ENCODE measurements at places on chromosomes 3 and 15.

- DNase-seq, result no peak
Observed at GRCh38 chr3:47645551-47645950, 66.9 kb upstream of the CSPG5 start.

- no peak for DNase-seq
Observed at GRCh38 chr3:125349556-125350165, 25.5 kb downstream of the ZNF148 start.

- no peak for DNase-seq
Observed at GRCh38 chr3:156518726-156519125, 36.2 kb downstream of the SSR3 start.

DNA sequence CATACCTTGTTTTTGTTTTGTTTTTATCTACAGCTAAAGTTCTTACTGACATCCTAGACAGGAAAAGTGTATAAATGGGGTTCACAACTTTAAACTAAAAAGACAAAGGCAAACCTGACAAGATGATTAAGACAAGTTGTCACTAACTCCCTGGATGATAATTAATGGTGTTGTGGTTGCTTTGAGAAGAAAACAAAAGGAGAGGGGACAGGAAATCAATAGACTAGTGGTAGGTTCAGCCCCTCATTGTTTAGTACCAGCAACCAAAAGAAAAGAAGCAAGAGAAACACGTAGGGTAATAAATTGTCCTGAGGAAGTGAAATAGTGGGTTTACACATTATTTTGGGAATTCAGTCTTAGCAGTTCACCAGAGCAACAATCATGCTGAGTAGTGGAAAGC lies 78.8 kb downstream of the BFSP2 start:
- no peak for DNase-seq

DNA sequence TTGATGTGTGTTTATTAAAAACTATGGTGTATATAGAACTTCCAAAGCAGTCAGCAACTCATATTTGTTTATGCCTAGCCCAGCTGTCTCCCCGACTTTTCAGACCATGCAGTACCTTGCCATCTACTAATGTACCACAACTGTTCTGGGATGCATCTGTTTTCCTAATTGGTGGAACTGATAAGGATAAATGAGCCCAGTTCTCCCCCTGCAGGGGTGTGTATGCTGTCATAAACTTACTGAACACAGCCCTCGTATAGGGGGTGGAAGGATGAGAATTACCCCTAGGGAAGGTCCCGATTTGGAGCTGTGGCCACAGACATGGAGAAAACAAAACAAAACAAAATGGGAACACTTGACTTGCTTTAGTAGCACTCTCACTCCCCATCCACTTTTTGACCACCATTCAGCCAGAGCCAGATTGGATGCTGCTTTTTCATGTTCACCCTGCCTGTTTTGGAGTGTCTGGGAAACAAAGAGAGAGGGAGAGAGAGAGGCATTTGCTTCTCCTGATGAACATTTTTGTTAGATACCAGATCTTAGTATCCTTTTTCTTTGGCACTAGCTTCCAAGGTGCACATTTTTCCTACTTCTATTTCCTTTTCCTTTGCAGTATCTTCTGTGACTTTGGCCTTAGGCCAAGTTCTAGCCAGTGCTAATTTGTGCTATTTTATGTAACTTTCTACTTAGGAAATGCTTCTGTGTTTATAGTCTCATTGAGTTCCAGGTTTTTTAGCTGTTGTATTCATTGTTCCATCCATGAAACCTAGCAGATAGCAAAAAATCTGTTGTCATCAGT lies 29.1 kb downstream of the CADM2 start:
- no peak for DNase-seq

DNA sequence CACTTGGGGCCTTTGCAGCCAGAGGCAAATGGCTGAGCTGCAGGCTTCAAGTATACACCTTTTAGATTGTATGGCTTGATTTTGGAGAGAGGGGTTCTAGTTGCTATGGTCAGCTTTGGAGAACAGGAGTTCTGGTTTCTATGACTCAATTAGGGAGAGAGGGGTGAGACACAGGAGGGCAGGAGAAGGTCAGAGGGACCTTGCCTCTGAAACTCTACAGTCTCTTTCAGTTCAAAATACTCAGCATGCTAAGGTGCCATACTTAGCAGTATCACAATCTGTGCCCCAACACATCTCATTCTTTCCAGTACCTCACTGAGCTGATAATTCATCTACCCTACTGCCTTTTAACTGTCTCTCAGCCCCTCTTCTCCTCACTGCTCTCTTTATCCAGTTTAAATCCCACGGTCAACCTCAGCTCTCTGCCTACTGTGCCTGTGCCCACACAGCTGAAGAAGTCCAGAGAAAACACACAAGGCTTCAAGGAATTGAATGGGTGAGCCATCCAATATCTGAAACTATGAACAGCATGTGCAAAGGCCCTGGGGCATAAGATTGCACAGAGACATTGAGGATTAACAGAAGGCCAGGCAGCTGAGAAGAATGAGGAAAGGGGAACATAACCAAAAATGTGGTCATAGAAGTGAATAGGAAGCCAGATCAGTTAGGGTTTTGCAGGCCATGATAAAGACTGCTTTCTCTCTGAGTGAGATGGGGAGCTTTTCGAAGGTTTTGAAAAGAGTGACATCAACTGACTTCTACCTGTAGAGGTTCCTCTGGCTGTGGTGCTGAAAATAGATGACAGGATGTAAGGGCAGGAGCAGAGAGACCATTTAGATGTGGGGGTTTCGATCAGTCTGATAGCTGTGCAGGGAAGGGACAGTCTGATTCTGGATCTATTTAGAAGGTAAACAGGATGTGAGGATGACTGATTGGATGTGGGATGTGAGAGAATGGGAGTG lies 54.5 kb upstream of the C3orf80 start:
- DNase-seq, result no peak

- DNase-seq, result no peak
Observed at GRCh38 chr15:26084771-26085170, 221.6 kb upstream of the ATP10A start.

DNA sequence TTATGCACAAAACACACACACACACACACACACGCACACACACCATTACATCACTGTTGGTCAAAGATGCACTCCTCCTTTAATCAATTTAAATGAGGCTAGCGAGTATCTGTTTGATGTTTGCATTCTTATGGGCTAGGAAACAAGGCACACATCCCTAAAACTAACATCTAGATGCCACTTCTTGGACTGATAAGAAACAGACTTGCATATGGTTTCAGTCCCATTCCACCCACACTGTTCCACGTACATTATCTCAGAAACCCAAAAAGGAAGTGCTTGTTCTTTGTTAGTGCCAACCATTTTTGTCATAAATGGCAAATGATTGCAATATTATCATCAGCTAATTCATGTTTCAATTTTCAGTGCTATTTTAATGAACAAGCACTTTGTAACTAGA lies 69.5 kb downstream of the CCR1 start:
- no peak for DNase-seq

DNA sequence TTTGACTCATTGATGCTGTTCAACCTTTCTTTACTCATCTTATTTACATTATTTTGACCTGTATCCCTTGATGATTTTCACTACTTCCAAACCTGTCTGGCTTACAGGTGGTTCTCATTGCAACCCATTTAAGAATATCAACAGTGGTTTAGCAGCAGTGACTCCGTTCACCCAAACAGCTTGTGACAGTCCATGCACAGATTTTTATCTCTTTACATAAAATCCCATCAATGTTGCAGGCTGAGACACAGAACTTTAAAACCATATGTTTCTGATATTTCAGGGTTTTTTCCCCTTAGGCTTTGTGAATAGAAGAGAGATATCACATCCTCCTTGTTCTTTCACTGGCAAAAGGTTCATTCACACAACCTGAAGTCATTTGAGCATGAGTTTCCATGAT lies 149.1 kb upstream of the CDIN1 start:
- no peak for DNase-seq

DNA sequence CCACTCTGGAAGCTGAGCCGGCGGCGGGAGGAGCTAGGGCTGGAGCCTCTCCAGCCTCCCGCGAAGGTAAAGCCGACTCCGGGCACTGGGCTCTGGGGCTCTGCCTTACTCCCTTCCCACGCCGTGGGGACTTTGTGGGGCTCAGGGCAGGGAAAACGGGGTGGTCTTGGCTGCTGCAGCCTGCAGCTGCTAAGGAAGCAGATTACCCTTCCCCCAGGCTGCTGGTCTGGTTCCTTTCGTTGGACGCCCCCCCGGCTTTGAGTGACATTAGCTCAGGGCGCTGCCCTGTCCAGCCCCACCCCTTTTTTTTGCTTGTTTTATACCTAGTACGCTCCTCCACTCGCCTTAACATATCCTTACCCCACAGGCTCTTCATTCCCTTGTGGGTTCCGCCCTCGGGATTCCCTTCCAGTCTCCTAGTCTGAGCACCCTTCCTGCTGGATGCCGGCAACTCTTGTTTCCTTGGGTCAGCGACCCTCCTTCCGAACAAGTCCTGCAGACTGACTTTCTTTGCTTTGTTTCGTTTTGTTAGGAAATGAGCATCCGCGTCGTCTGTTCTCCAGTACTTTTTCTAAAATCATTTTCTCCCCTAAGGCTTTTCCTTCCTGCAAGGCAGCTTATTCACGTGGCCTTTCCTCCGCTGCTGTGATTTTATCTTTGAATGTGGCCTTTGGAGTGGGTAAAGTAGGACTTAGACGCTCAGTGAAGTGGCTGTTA lies 551 bp downstream of the DNAJC13 start:
- DNase-seq, result peak; percentile 31

DNA sequence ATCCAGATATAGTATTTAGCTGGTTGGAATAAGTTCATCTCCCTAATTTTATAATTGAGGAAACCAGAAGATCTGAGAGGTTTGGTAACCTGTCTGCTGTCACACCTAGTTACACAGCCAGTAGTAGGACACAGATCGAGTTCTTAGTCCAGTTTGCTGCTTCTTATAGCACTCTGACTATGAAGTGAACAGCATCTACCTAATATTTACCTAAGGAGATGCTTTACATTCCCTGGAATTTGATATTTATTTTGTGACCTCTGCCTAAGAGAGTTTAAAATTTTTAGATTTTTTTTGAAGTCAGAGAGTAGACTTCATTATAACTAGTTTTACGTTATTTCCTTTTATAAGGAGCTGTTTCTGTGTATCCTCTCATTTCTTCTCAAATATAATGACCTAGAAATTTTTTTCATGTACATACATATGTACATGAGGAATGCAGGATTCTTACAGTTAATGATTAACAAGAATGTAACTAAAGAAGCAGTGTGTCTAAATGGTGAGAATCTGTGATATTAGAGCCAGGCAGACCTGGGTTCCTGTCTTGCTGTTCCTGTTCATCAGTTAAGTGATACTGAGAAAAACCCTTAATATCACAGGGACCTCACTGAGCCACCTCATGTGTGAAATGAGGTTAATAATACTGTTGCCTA lies 4.3 kb downstream of the ARHGEF26 start:
- no peak for DNase-seq

DNA sequence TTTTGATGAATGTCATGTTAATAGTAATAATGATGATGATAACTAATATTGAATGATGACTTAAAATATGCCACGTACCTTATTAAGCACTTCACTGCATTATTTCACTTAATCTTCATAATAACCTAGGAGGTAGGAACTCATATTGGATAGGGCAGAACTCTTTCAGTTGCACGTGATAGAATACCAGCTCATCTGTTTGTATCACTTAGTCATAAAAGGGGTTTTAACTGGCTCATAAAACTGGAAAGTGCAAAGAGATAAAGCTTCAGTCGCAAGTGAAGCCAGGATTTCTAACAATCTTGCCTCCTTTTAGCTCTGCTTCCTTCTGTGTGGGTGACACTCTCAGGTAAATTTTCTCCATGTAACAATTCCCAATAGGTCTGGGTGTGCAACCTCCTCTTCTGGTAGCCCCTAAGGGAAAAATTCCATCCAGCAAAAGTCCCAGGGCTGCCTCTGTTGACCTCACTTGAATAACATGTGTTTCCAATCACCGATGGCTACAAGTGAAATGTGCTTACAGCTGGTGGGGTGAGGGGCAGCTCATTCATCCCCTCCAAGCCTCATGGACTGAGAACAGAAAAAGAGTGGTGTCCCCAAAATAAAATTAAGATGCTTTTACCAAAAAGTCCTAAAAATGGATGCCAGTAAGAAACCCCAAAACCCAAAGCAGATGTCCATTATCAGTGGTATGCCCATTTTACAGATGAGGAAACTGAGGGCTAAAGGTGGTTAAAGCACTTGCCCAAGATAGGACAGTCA lies 9.3 kb downstream of the GXYLT2 start:
- DNase-seq, result no peak

GRCh38 chr3:38109580-38110313 lies 27.2 kb downstream of the ACAA1 start:
- DNase-seq, result no peak

DNA sequence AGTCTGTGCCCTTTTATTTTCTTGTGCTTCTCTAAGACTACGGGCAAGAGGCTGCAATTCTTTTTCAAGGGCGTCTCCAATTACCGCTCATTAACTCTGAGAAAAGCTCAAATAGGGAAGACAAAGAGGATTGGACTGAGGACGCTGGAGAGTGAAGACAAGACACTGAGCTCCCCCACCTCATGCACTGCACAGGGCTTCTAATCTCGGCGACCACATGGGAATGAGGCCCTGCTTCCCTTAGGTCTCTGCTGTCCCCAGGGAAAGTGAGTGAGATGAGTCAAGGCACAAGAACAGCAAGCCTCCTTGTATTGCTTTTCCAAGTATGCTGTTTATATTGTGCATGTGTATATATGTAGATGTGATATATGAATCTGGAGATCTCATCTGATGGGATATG lies 392.2 kb upstream of the CFAP20DC start:
- no peak for DNase-seq

GRCh38 chr3:194031349-194031748 lies 104.6 kb upstream of the HES1 start:
- no peak for DNase-seq

DNA sequence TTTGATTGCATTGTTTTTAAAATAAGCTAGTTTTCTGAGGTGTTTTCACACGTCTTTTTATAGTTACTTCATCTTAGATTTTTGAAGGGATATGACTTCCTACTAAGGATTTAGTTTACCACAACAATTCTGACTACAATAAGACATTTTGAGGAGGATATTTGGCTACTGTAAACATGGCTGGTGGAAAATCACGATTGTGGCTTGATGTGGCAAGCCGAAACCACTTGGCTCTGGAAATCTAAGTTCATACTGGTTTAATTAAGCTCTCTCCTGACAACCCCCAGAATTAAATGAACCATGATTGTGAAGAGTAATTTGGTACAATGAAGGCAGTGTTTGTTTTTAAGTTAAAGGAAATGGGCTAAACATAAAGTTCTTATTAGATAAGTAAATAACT lies 30.8 kb downstream of the ST3GAL6 start:
- DNase-seq, result no peak

- no peak for DNase-seq
Observed at GRCh38 chr3:194046995-194047645, 88.8 kb upstream of the HES1 start.

- no peak for DNase-seq
Observed at GRCh38 chr3:110755345-110755744, 316.3 kb upstream of the NECTIN3 start.

GRCh38 chr15:54514601-54515000 lies 536.4 kb downstream of the UNC13C start:
- no peak for DNase-seq

- no peak for DNase-seq
Observed at GRCh38 chr15:80138961-80139360, 13.8 kb upstream of the FAH start.

- no peak for DNase-seq
Observed at GRCh38 chr3:11377719-11378118, 105.5 kb downstream of the ATG7 start.

- no peak for DNase-seq
Observed at GRCh38 chr3:126346466-126346865, 10.7 kb downstream of the KLF15 start.
